ENCODE measurements at places on chromosomes 6 and 20. TPM values are rescaled to one million over a fixed set of nuclear protein-coding genes. Genes with fewer than 3 reads are reported as not detected.

- no peak for DNase-seq
Measured at GRCh38 chr6:10415617-10416480, 975 bp upstream of the TFAP2A start.

The ENPP5 gene
- polyA plus RNA-seq, result 8.2 TPM

DNA sequence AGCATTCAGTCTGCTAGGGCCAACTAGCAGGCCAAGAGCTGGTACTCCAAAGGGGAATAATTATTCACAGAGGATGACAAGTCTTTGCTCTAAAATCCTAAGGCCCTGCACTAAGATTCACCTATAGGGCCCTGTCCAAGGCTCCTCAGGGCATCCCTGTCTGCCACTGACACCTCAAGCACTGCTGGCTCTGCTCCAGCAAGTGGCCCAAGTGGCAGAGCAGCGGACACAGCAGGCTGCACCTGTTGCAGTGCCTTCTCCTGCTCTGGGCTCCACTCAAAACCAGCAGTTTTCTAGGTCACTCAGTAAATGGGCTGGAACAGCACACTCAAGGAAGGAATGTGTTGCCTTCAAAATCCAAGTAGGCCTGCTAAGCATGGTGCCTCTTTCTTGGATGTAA lies 36.4 kb upstream of the SMOC2 start:
- peak; percentile 12 for DNase-seq

The PPP1R16B gene
- 2.5 TPM for polyA plus RNA-seq

DNA sequence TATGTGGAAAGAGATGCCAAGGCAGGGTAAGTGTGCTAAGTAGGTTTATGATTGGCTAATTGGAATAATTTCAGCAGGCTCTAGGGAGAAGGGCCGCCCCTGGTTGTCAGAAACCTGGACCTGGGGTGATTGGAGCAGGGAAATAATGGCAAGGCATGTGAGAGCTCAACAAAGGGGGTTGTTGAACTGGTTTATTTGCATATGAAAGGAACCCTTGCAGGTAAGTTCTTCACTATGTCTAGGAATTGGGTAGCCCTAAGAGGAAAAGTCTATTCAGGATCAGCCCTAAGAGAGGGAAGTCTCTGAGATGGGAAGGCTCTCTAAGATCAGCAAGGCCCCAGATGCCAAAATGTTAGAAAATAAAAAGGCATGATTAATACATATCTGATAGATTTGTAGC lies 175.4 kb upstream of the PRND start:
- no peak for DNase-seq

DNA sequence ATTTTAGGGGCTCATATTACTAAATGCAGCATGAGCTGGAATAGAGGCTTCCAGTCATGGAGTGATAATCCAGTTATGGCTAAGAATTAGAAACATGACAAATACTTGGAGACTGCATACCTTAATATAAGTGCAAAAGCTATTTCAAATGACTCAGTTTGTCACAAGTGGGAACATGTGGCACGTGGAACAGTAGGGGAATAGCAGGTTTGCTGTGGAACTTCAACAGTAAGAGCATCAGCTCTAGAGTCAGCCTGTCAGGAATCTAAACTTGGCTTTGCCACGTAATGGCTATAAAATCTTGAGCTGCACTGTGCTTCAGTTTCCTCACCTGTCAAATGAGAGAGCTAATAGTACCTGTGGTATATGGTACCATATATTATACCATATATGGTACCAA lies 62.1 kb downstream of the HTR1B start:
- DNase-seq, result no peak

The PAX1 gene
- polyA plus RNA-seq, result not detected

DNA sequence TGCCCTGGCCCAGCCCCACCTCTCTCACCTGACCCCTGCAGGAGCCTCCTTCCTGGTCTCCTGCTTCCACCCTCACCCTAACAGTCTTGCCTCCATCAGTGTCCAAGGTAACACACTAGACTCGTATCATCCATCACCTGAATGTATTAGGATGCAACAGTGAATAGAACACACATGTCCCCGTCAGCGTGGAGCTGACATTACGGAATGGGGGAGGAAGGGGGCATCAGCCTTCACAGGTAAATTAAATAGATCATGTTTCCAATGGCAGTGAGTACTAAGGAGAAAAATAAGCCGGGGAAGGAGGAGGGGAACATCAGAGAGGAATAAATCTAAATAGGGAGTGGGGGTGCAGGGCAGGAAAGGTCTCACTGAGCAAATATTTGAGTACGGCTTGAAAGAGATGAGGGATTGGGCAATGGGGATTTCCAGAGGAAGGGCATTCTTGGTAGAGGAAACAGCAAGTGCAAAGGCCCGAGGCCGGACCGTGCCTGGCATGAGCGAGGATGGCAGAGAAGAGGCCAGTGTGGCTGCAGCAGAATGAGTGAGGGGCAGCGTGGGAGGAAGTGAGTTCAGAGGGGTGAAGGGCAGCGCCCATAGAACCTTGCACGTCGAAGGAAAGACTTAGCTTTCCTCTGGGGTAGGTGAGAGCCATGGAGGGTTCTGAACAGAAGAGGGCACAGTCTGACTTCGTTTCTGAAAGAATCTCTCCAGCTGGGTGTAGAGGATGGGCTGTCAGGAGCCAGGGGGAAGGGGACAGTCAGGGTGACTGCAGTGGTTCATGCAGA lies 110.1 kb upstream of the PTPN1 start:
- DNase-seq, result no peak

The AARS2 gene
- 6.9 TPM for polyA plus RNA-seq

The PNPLA1 gene
- polyA plus RNA-seq, result 0.04 TPM

DNA sequence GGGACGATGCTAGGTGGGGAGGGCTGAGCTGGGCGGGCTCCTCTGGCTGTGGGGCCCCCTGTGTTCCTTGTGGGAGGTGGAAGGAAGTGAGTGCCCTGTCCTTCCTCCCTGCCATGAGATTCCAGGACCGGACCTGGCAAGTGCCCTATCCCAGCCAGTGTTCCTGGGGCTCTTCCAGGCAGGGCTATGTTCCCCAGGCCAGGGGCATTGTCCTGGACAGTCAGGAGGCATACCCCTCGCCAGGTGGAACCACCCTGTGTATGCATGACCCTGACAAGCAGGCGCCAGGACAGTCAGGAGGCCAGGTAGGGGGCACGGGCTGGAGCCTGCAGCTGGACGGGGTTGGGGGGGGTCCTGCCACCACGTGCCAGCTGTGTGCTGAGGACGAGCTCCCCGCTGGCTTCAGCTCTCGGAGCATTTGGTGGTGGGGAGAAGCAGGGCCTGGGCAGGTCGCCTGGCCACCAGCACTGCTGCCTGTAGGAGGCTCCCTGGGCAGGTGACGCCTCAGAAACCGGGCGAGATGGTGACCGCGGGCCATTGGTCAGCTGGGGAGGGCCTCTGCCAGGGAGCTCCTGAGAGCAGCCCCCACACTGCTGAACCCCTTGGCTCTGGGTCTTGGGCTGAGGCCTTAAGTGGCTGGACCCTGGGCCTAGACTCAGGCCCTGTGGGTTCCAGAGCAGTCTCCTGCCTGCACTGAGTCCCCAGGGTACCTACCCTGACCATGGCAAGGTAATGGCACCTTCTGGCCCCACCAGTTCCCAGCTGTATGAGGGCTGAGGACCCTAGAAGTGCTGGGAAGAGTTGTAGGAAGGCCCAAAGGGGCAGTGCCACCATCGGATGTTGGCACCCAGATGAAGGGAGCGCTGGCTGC lies 694 bp downstream of the SLC17A9 start:
- peak; percentile 44 for DNase-seq

GRCh38 chr6:105618247-105618646 lies 215.4 kb upstream of the PREP start:
- no peak for DNase-seq

GRCh38 chr6:52925042-52925441 lies 15.5 kb upstream of the GSTA3 start:
- no peak for DNase-seq

The FAM209B gene
- polyA plus RNA-seq, result not detected

GRCh38 chr20:23178806-23179205 lies 92.7 kb upstream of the CD93 start:
- no peak for DNase-seq

- no peak for DNase-seq
Measured at GRCh38 chr6:14807130-14807529, 438.7 kb upstream of the JARID2 start.

The ZNF831 gene
- polyA plus RNA-seq, result 0.06 TPM

- no peak for DNase-seq
Measured at GRCh38 chr20:18191306-18191705, 53.6 kb downstream of the KAT14 start.

The SLC32A1 gene
- not detected for polyA plus RNA-seq

GRCh38 chr6:29490055-29490454 lies 2.3 kb upstream of the MAS1L start:
- DNase-seq, result no peak

The IP6K3 gene
- 0.11 TPM for polyA plus RNA-seq

DNA sequence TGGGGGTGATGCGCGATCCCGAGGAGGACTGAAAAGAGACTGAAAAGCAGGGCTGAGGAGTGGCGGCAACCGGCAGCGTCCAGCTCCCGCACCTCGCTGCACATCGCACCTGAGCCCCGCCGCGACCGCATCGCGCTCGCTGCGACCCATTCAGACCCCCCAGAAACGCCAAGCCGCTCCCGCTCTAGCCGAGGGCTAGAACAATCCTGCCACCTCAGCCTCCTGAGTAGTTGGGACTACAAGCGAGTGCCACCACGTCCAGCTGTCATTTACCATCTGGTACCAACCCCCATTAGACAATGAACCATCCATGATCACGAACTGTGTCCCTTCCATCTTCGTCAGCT lies 33.2 kb downstream of the HLA-A start:
- DNase-seq, result no peak

Data from ovary (tissue), 10 donors.